ENCODE measurements at places on chromosomes 16 and 17. TPM values are rescaled to one million over a fixed set of nuclear protein-coding genes. Genes with fewer than 3 reads are reported as not detected.
A peak's percentile ranks its signal among the peaks of the same experiment; 100 is the strongest.

The GINS2 gene
- 0.91 TPM for total RNA-seq

- no peak for DNase-seq
These were observed 103.7 kb downstream of the XYLT1 start for GRCh38 chr16:17367036-17367435.

DNA sequence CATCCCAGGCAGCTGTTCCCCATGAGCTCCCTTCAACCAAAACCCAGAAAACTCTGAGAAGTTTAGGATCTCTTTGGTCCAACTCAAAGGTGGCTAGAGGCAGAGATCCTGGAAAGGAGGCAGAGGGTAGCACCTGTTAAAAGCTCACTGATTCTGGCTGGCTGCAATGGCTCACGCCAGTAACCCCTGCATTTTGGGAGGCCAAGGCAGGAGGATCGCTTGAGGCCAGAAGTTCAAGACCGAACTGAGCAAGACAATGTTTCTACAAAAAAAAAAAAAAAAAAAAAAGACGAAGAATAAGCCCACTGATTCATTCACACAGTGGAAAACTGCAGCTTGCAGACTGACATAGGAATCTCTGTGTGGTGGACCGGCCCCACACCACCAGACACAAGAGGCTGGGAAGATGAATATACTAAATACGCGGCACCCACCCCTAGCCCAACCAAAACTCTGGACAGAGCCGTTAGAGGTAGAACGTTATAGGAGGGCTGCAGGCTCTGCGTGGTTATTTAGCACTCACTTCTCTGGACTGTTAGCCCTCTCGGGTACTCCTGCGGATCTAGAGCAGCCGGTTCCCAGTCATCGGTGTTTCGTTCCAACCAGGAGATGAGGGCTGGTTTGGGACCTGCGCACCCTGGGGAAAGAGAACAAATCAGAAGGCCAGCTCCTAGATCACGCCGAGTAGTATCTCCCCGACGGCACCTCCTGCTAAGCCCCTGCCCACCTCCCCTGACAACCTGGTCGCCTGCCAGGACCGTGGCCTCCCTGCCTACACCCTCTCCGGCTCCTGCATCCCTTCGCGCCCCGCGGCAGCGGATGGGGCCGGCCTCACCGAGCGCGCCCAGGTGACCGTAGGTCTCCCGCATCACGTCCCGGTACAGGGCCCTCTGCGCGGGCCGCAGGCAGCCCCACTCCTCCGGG lies 925 bp downstream of the ZNF689 start:
- DNase-seq = peak; percentile 90

DNA sequence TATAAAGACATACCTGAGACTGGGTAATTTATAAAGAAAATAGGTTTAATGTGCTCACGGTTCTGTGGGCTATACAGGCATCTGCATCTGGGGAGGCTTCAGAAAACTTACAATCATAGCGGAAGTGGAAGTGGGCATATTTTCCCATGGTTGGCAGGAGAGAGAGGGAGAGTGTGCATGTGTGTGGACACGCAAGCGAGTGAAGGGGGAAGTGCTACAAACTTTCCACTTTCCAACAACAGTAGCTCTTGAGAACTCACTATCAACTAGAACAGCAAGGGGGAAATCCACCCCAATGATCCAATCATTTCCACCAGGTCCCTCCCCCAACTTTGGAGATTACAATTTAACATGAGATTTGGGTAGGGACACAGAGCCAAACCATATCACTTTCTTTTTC lies 11.1 kb downstream of the TAOK1 start:
- DNase-seq = no peak

- DNase-seq = no peak
These were observed 147.6 kb upstream of the MPHOSPH6 start for GRCh38 chr16:82317411-82318167.

DNA sequence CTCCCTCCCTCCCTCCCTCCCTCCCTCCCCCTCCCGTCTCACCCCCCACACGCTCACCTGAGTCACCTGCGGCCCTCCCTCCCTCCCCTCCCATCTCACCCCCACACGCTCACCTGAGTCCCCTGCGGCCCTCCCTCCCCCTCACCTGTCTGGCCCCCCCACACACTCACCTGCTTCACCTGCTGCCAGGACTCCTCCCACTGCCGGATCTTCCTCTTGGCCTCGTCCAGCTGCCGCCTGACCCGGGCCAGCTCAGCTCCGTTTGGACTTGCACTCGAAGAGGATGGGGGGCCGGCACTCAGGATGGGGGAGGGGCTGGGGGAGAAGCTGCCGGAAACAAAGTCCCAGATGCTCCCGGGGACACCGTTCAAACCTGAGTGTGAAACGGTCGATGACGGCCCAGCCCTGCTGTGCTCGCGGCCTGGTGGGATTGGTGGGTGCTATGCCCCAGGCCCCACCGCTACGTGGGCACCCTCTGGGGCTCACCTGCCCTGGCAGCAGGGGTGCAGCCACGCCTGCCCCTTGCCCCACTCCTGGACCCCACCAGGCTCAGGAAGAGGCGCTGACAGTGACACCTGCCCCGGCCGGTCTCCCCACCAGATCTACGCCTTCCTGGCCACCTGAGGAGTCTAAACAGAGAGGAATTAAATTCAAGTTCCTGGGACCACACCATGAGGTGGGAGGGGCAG lies 15.9 kb downstream of the GNPTG start:
- no peak for DNase-seq

The AANAT gene
- total RNA-seq = not detected

The DHRS11 gene
- total RNA-seq = 14.8 TPM
